ENCODE measurements at places on chromosomes 11 and 22. TPM values are rescaled to one million over a fixed set of nuclear protein-coding genes. Genes with fewer than 3 reads are reported as not detected.

Gene RAB3IL1
- polyA plus RNA-seq, result not detected

GRCh38 chr11:41323446-41323845 lies 136.0 kb downstream of the LRRC4C start:
- H3K36me3 ChIP-seq, result no peaks in the 10 kb centered on the region
- H3K4me3 ChIP-seq, result no peak overlapping the region
- no peak for DNase-seq
- no peak overlapping the region for H3K27ac ChIP-seq
- H3K4me1 ChIP-seq, result no peaks in the 10 kb centered on the region

- H3K27ac ChIP-seq, result peak overlapping the region; percentile 10
- peaks cover 49% of the 10 kb centered on the region for H3K4me1 ChIP-seq
- H3K36me3 ChIP-seq, result no peaks in the 10 kb centered on the region
Measured at GRCh38 chr22:43346521-43346929, 3.4 kb upstream of the SCUBE1 start.

DNA sequence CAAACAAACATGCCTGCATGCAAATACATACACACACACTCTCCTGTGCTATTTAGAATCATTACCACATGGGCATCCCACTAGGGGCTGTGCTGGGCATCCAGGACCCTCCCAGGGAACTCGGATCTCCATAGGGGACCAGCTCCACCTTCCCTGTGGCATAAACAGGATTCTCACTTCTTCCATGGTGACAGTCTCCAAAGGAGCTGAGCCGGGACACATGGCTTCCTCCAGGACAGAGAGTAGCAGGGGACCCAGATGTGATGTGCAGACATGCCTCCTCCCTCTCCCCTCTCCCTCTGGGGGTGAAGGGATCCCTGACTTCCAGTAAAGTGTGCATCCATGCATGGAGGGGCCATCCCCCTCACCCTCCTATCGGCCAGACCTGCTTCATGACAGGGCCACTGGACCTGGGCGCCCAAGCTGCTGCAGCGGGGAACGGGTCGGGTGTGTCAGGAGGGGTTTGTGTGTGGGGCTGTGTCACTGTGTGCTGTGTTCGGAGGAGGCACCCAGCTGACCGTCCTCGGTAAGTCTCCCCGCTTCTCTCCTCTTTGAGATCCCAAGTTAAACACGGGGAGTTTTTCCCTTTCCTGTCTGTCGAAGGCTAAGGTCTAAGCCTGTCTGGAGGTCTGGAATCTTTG lies 33.4 kb downstream of the IGLL5 start:
- no peaks in the 10 kb centered on the region for H3K36me3 ChIP-seq
- DNase-seq, result no peak
- H3K4me3 ChIP-seq, result no peak overlapping the region
- H3K27ac ChIP-seq, result no peak overlapping the region

GRCh38 chr11:109957601-109958000 lies 135.6 kb upstream of the ZC3H12C start:
- H3K4me3 ChIP-seq, result no peak overlapping the region
- no peak for DNase-seq
- H3K27ac ChIP-seq, result no peak overlapping the region
- H3K4me1 ChIP-seq, result no peaks in the 10 kb centered on the region
- H3K27me3 ChIP-seq, result no peaks in the 10 kb centered on the region
- no peaks in the 10 kb centered on the region for H3K36me3 ChIP-seq

- DNase-seq, result no peak
- H3K36me3 ChIP-seq, result peaks cover 9% of the 10 kb centered on the region
- no peaks in the 10 kb centered on the region for H3K27me3 ChIP-seq
Measured at GRCh38 chr22:40240686-40241085, 63.0 kb downstream of the TNRC6B start.

GRCh38 chr22:26624803-26625202 lies 3.0 kb downstream of the CRYBA4 start:
- no peak overlapping the region for H3K4me3 ChIP-seq
- H3K27me3 ChIP-seq, result no peaks in the 10 kb centered on the region
- no peaks in the 10 kb centered on the region for H3K36me3 ChIP-seq
- DNase-seq, result no peak

DNA sequence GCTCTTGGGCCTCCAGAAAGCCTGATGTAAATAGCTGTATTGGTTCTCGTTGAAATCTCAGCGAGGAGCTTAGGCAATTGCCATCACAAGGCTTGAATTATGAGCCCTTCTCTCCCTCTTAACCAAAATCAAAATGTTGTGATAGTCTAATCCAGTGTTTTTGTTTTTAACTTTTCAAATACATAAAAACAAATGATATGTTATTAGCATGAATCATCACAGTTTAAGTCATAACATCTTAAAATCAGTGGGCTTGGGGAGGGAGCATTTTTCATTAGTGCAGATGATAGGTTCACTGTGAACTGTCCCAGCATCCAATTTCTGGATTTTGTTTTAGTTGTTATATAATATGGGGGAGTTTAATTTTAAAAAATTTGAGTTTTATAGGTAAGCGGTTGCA lies 48.9 kb upstream of the HORMAD2 start:
- DNase-seq, result no peak
- H3K27ac ChIP-seq, result peak overlapping the region; percentile 69
- no peak overlapping the region for H3K4me3 ChIP-seq
- no peaks in the 10 kb centered on the region for H3K27me3 ChIP-seq
- peaks cover 73% of the 10 kb centered on the region for H3K36me3 ChIP-seq

DNA sequence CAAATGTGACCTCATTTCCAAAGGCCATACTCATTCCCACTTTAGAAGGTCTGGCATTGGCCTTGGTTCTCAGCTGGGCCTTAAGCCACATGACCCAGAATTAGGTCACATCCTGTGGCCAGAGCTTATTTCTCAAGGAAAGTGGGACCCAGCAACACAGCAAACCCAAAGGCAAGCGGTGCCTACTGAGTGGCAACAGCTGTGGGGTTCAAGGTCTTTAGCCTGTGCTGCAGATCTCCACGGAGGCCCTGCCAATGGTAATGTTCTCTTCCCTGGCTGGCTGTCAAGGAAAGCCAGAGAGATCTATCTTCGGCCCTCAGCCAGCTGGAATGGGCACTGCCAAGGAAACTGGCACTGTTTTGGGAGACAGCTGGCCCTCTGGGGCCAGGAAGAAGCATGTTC lies 41.5 kb upstream of the TP53I11 start:
- H3K36me3 ChIP-seq, result no peaks in the 10 kb centered on the region
- no peaks in the 10 kb centered on the region for H3K27me3 ChIP-seq
- no peak overlapping the region for H3K4me3 ChIP-seq
- no peak for DNase-seq

- no peak overlapping the region for H3K27ac ChIP-seq
- H3K4me1 ChIP-seq, result no peaks in the 10 kb centered on the region
- H3K4me3 ChIP-seq, result no peak overlapping the region
Measured at GRCh38 chr11:115363426-115363825, 140.8 kb downstream of the CADM1 start.

Gene LRRC4C
- not detected for polyA plus RNA-seq

Gene KRTAP5-8
- polyA plus RNA-seq, result not detected

- no peak overlapping the region for H3K4me3 ChIP-seq
- H3K27me3 ChIP-seq, result no peaks in the 10 kb centered on the region
- H3K27ac ChIP-seq, result no peak overlapping the region
- H3K36me3 ChIP-seq, result no peaks in the 10 kb centered on the region
- DNase-seq, result no peak
- H3K4me1 ChIP-seq, result no peaks in the 10 kb centered on the region
Measured at GRCh38 chr11:43987384-43988039, 45.1 kb downstream of the C11orf96 start.

Gene SCGB1D2
- not detected for polyA plus RNA-seq

Gene SMCO4
- polyA plus RNA-seq, result 169 TPM

GRCh38 chr11:2899080-2899783 lies 13.7 kb upstream of the CDKN1C start:
- H3K4me3 ChIP-seq, result peak overlapping the region; percentile 70
- peaks cover 61% of the 10 kb centered on the region for H3K4me1 ChIP-seq
- H3K27ac ChIP-seq, result peak overlapping the region; percentile 95
- H3K27me3 ChIP-seq, result no peaks in the 10 kb centered on the region
- H3K36me3 ChIP-seq, result peaks cover 3% of the 10 kb centered on the region

DNA sequence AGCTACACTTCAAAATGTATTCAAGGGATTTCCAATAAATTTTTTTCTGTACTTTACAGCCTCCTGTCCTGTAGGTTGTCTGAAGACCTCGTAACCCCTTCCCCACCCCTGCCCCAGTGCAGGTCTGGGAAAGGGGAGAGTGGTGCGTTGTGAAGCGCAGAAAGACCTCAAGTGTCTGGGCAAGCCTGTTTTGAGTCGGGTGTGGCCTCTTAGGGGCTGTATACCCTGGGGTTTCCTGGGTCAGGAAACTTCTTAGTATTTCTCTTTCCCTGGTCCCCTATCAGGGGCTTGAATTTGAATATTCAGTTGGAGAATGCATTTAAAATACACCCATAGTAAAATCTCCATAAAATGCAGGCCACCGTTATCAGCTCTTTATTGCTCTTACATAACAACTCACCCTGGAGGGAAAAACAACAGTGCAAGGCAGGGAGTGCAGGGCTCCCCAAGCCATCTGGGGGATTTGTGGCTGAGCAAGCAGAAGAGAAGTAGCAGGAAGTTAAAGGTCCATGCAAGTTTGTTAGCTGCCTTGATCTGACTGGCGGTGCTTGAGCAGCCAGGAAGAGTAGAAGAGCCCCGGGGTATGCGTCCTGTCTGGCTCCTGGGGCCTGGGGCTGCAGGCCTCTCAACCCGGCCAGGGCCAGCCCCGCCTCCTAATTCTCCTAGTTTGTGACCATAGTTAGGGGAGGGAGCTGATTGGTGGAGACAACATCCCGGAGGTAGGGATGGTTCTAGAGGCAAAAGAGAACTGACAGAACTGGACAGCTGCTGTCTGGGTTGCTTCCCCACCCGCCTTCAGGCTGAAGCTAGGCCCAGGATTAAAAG lies 25.7 kb downstream of the ARHGAP1 start:
- no peak overlapping the region for H3K4me3 ChIP-seq
- H3K4me1 ChIP-seq, result peaks cover 93% of the 10 kb centered on the region
- H3K36me3 ChIP-seq, result peaks cover 29% of the 10 kb centered on the region
- no peaks in the 10 kb centered on the region for H3K27me3 ChIP-seq
- peak; percentile 17 for DNase-seq

GRCh38 chr22:44385296-44385610 lies 72.5 kb upstream of the SHISAL1 start:
- H3K4me1 ChIP-seq, result no peaks in the 10 kb centered on the region
- DNase-seq, result no peak
- no peaks in the 10 kb centered on the region for H3K36me3 ChIP-seq
- peaks cover 4% of the 10 kb centered on the region for H3K27me3 ChIP-seq
- H3K27ac ChIP-seq, result no peak overlapping the region

Gene MMP27
- not detected for polyA plus RNA-seq
